ENCODE measurements at places on chromosomes 12 and 14. TPM values are rescaled to one million over a fixed set of nuclear protein-coding genes. Genes with fewer than 3 reads are reported as not detected.

- no peak for DNase-seq
Measured at GRCh38 chr12:46360908-46361666, 11.5 kb downstream of the SLC38A2 start.

GRCh38 chr12:64806593-64807460 lies 17.6 kb upstream of the TBC1D30 start:
- no peak for DNase-seq

DNA sequence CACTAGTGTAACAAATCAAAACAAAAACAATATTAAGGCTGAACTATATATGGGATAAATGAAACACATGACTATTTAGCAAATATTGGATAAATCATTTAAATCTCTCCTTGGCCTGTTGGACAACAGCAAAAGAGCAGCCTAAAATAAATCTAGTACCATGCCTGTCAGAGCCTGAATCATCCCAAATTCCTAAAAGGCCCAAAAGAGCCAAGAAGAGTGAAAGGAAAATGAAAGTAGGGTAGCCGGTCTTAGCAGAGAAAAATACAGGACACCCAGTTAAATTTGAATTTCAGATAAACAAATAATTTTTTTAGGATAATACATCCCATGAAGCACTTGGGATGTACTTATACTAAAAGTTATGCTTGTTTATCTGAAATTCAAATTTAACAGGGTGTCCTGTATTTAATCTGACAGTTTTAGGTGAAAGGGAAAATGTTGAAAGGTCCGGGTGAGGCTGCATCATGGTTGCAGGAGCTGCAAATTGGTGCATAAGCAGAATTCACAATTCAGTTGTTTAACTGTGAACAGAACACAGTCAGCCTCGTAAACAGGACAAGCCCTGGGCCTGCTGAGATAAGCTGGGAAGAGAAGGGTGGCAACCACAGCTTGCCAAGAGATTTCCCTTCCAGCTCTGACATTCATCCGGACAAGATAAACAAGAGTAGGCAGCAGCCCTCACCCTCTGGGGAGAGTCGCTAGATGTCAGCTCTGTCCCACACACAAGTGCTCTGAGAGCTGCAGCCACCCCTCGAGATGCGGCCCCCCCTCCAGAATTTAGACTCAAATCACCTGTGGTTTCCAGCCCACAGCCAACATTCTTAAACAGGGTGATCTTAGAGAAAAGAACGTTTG lies 30.3 kb downstream of the DMAC2L start:
- DNase-seq: peak; percentile 69

DNA sequence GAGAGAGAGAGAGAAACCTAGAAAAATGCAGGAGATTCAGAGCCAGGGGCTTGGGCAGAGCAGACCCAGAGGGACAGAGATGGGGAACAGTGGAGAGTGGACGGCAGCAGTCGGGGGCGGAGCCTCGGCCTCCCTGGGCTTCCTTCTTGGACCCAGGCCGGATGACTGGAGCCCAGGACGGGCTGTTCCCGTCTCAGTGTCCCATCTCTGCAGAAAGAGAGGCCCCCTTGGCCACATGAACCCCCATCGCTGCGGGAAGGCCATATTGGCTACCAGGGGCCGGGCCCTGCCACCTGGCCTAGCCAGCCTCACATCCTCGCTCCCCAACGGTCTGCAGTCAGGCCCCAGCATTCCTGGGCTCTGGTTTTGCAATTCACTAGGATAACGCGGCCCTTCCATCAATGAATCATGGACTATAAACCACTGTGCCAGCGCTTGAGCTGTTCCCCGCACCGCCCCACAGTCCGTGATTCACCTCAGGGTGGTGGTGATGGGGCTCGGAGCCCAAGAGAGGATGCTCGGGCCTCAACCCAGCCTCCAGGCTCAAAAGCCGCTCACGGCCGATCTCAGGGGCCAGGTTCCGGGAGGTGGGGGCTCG lies 116.5 kb downstream of the RFLNA start:
- DNase-seq: peak; percentile 80

DNA sequence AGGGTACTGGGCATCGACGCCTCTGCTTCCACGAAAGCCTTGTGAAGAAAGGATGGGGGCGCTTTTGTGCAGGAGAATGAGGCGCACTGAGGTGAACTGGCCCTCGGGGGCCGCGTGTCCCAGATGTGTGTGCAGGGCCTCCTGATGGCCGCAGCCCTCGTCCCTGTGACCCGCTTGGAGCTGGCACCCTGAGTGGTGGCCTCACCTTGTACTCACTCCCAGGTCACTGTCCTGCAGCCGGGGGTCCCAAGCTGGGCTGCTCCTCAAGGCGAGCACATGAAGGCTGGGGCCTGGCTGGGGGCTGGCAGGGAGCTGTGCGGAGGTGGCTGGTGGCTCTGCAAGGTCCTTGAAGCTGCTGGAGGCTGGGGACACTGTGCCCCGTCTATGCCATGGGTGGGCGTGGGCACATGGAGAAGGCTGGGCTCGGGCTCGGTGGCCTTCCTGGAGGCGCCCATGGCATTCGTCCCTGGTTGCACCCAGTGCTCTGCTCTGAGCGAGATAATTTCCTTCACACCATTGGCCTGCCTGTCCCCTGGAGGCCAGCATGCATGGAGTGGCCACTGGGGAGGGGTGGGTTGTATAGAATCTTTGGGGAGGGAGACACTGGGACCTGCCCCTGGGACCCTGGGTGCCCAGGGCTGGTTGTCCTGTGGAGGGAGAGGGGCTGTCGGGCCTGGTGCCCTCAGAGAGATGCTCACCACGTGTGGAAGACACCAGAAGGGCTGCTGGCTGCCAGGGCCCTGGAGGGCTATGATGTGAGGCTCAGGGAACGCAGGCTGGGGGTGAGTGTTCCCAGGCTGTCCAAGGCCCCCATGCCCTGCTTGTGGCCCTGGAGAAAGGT lies 79.3 kb downstream of the TMEM121 start:
- no peak for DNase-seq

DNA sequence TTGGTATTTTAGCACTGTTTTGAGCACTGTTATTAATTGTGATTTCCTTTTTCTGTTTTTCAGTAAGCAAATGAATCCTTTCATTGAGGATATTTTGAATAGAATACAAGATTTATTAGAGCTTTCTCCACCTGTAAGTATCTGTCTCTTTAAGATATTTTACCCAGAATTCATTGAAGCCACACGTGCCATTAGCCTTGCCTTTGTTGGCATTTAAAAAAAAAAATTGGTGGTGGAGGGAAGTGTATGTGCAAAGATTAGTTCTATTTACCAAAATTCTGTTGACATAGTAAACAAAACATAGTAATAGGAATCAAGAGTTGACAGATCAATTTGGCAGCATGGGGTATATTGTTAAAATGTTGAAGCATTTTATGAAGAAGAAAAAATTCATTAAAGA lies 23.8 kb downstream of the XPOT start:
- DNase-seq: no peak

POTEM gene
- total RNA-seq: not detected

- no peak for DNase-seq
Measured at GRCh38 chr14:99718031-99718810, 34.1 kb downstream of the CYP46A1 start.

GPR137C gene
- 2.2 TPM for total RNA-seq

WNT5B gene
- 7.2 TPM for total RNA-seq

DNA sequence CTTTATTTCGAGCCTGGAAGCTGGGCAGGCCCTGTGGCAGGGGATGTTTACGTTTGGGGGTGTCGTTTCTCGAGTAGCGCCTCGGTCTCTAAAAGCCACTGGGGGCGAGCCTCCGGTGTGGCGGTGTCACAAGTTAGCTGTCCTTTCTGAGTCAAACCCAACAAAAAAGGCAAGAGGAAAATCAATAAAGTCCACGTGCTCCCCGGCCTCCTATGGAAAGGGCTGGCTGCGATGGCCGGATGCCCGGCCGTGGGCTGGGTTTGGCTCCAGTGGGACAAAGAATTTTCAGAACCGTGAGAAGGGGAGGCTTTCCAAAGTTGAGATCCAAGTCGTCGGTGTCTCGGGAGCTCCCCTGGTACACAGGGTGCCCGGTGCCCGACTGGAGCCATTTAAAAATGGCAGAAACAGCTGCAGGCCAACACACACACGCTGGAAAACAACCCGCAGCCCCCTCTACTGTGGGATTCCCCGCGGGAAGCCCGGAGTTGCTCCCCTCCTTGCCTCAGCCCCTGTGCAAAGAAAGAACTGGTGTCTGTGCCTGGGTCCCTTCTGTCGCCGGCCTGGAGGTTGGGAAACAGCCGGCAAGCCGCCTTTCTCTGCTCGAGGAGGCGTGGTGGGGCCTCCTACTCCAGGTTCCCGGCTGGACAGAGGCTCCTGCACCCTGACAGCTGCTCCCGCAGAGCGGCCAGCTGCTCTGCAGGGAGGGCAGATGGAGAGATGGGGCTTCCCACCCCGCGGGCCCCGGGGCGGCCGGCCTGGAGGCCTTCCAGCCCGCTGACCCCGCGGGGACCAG lies 1.9 kb downstream of the BCL7A start:
- DNase-seq: peak; percentile 81

DNA sequence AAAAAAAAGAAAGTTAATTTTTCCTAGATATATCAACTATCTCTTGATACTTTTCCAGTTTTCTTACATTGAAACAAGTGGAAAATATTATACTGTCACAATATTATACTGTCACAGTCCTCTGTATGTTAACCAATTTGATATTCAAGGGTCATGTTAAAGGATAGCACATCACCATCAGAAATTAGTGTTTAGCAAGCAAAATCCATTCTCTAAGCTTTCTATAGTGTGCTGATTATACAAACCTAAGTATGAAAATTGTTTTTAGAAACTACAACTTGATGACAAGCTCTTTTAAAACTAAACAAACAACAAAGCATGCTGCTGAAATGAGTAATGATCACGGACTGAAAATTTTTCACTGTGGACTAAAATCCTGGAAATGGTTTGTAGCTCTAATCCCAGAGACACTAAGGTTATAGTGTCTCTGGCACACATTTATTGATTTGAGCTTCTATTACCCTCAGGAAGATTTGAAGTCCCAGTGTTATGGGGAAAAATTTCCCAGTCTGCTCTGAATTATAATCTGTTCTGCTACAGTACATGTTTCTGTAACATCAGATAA lies 9.7 kb downstream of the SPTSSA start:
- DNase-seq: no peak

DNA sequence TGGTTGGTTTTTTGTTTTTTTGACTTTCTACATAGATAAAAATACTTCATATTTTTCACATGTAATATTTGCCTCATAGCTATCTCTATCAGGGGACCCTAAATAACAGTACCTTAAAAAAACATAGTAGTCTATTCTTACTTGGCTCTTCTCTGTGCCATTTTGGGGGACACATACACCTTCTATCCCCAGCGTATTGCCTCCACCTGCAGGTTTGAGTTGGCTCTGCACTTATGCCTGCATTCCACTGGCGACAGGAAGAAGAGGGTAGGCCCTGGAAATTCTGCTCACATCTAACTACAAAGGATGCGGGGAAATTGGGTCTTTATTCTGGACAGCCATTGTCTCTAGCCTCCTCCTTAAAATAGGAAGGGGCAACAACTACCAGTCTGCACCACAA lies 13.8 kb upstream of the IFI27L2 start:
- no peak for DNase-seq

GRCh38 chr14:63686926-63687325 lies 40.9 kb downstream of the SGPP1 start:
- no peak for DNase-seq

KERA gene
- not detected for total RNA-seq

- peak; percentile 87 for DNase-seq
Measured at GRCh38 chr12:49673446-49674317, 33.5 kb downstream of the FMNL3 start.

GRCh38 chr12:3998968-3999792 lies 126.0 kb upstream of the PARP11 start:
- DNase-seq: no peak
